SW 1271 (cell line): ENCODE measurements at places on chromosomes 1 and 21.

DNA sequence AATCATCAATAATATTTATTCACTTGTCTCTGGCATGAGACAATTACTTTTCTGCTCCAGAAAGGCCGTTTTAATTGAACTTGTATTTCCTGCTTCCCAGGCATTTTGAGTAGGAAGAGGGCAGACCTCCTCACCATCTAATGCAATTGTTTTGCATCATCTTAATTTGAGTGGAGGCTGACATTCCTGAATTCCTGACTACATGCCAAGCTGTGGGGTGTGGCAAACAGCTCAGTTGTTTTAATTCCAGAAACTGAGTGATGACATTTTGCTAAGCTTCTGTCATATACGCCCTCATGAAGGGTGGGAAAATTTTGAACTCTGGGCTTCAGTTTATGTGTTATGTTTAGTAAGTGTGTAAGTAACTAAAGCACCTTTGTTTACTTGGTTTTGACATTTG is 125.4 kb upstream of the USP25 start:
- no peak for DNase-seq

- peak; percentile 63 for DNase-seq
Measured at GRCh38 chr1:151993734-151994496, at the start of gene S100A10. Gene S100A10 (minus strand): TSS chr1:151993859. CDS start chr1:151986230, 7,629 bp downstream.

DNA sequence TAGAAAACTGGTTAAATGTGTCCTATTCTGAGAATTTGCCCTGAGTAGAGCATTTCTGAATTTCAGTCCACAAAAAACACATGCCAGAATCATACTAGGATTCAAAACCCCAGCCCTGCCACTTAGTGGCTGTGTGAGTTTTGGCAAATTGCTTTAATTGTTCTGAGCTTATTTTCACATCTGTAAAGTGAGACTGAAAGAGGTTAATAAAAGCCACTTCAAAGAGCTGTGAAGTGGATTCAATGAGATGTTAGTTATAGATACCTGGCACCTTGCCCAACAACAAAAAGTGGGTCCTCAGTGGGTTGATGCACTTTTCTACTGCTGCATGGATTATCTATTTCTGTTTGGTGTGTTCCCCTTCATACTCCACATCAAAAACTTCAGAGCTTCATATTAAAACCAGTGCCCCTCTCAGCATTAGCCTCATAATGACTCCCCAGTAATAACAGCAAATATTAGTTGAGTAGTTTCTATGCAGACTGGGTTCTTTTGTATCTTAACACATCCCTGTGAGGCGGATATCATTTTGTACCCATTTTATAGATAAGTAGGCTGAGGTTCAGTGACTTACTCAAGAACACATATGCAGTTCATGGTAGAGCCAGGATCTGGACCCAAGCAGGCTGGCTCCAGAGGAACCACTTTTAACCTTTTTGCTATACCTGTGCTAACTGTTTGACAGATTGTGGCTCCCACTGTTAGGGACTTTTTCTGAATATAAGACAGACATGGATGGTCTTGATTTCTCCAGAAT is 14.2 kb upstream of the ADORA3 start:
- no peak for DNase-seq

DNA sequence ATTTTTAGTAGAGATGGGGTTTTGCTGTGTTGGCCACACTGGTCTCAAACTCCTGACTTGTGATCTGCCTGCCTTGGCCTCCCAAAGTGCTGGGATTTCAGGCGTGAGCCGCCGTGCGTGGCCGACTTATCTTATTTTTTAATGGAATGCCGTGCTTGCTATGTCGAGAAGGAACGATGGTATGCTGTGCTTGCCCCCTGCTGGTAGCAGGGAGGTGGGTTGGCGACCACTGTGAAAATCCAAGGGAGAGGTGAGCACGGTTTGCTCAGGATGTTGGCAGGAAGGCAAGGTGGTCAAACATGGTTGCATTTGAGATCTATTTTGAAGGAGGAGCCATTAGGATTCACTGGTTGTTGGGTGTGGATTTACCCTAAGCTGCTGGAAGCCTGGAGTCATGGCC is 45.8 kb upstream of the RCC2 start:
- no peak for DNase-seq

- DNase-seq: no peak
Measured at GRCh38 chr1:73144311-73144710, 862.0 kb upstream of the NEGR1 start.

DNA sequence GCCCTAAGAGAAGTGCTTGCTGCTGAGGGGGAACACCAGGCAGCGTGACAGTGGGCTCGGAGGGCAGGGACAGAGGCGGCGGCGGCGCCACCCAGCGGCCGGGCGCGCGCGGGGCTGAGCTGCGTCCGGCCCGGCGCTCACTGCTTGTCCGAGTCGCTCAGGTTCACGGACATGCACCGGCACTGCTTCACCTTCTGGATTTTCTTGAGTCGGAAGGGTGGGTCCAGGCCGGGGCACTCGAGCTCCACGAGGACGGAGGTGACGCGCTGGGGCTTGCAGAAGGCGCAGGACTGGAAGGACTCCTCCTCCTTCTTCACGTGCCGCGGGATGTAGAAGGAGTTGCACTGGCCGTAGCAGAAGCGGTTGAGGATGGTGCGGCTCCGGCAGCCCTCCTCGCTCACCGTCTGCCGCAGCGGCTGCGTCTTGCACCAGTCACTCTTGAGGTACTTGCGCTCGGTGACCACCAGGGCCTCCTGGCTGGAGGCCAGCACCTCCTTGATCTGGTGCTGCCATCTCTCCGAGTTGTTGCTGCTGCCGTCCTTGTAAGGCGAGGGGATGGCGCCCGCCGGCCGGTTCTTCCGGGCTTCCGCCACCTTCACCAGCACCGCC is 119.0 kb downstream of the GREM2 start:
- DNase-seq: no peak

- DNase-seq: no peak
Measured at GRCh38 chr21:17388226-17388625, 124.6 kb upstream of the CXADR start.

DNA sequence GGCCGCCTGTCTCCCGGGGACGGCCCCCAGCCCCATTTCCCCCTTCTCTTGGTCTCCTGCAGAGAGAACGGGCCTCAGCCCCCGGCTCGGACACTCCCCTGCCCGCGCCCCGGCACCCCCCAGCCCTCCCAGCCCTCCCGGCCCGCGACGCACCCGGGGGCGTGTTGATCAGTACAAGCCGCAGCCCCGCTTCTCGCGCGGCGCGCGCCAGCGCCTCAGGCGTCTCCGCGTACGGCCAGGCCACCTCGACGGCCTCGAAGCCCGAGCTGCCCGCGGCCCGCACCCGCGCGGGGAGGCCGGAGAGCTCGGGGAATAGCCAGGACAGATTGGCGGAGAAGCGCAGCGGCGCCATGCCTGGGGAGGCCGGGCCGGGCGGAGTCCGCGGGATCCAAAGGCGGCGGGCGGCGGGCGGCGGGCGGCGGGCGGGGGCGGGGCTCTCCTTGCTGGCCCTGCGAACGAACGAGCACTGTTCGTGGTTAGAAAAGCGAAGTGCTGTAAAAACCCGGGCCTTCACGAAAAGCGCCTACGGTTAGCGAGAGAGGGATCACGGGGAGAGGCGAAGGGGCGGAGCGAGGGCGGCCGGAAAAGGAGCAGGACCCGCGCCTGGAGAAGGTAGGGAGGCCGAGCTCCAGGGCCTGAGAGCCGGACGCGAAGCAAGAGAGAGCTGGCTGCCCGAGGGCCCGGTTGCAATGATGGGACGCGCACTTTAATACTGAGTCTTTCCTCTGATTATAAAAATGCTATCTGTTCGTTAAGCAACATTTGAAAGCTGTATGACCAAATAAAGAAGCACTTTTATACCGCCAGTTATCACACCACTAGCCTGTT is at the start of gene HYI:
TSS of gene HYI (minus strand) at position 490 of the 828 bp plus-strand sequence. CDS start at position 352, 138 bp downstream.
- DNase-seq: peak; percentile 52

DNA sequence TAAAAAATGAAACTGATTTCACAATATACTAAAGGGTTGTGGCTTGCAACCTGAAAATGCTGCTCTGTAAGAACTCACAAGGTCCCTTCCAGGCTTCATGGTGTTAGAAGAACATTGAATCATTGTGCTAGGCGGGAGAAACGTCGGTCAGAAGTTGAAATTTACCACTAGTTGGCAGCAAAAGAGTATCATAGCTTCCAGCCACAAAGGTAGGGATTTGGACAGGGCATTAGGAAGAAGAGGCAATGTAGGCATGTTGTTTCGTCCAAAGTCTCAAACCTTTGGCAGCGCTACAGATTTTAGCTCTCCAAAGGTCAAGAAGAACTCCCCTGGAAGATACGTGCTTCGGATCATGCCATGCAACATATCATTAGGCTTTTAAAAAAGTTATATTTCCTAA is 62.5 kb upstream of the ZP4 start:
- DNase-seq: no peak

DNA sequence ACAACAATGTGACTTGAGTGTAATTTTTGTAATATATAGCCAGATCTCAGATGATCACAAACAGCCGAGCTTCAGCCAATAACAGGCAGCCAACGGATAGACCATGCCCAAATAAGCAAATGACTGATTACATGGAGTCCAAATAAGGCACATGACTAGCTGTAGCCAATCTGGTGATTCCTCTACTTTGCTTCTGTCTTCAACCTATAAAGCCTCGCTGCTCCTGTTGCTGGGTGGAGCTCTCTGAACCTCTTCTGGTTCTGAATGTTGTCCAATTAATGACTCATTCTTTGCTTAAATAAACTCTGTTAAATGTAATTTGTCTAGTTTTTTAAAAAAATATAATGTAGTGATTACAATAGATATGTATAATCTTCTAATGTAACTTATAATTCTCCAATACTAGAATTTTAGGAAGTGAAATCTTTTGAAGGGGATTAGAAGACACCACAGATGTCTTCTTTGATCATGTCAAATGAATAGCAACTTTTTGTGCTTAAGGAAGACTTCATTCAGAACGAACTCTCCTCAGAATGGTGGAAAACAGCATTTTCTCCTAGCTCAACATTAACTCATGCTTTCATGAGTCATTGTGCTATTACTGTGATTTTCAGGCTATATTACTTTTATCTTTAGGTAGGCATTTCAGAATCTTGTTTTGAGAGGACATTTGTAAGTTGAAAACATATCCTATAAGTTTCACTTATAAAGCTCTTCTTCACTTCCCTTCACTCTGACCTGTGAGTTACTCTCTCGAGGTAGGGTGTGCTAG is 857.8 kb upstream of the B3GALT2 start:
- no peak for DNase-seq

DNA sequence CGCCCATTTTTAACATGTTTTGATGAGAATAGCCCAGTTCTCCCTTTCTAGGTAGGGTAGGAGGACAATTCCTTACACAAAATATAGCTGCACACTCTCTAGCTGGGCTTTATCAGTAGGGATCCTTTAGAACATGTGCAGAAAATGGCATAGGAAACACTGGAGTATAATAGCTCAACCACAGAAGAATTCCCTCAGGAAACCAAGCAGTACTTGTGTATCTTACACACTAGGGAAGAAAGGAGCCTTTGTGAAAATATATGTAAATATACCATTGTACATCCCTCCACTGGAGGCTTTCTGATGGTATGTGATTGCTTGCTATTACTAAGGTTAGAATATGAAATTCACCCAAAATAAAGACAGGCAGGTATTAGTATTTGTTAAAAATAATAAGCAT is 153.5 kb downstream of the LRRC40 start:
- no peak for DNase-seq
